ENCODE measurements at places on chromosomes 3 and 15.

DNA sequence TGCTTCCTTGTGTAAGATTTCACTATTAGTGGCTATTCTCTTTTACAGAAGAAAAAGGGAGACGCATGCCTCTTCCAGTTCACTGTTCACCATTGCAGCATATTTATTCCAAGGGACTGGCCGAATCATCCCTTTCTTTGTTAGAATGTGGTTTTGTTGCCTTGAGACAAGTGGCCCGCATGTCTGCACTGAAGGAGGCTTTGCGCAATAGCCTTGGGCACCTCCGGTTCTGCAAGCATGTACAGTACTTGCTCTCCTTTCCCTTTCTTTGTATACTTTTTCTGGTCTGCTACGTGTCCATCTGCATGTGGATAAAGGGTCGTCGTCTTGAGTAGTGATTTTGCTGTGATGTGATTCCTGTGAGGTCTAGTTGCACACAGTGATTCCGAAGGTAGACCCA is 43.0 kb downstream of the FLNB start:
- no peak for DNase-seq

DNA sequence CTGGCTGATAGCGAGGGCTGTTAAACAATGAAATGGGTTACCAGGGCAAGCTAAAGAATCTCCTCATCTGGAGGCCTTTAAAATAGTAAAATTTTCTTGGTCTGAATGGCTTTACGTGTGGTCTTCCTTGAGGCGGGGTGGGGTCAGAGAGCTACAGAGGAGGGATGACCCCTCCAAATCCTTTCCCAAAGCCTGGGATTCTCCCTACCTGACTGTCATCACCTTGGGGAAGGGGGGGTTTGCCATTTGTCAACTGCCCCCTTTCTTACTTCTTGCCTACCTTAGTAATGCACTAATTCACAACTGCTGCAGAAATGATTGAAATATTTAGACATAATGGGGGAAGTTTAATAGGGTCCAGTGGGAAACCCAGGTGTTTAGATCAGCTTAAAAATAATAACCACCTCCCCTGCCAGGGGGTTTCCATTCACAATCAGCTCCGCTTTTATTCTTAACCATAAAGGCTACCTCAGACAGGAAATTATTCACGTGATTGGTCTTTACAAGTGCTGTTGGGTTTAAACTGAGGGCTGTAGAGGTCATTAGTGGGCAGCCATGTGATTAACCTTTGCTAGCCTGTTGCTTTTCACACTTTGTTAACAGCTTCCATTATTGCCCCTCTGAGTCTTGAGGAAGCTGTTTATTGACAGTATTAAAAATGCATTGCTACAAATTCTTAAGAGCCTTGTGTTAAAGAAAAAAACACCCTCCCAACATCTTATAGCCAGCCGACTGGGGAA is 276.5 kb upstream of the ATP11B start:
- DNase-seq, result no peak

DNA sequence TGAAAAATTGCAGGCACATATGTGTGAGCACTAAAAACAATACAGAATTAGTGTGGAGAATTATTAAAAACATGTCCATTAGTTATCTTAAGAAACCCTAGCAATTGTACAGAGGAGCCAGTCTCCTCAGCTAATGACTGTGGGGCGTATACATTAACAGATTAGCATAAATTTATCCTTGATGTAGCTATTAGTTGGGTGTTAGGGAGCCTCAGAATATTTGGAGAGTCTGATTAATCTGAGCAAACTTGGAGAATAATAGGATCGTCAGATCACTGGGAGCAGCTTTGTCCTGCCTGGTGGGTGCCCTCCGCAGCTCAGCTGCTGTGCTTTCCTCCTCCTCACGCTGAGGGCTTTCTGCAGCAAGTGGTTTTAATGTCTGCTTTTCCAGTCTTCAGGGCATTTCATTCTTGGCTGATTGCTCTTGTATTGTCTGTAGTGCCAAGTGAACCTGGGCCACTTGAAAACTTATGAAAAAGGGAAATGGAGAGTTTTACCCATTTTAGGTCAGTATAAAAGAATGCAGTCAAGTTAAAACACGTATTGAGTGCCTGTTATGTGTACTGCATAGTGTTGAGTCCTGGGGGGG is 417.4 kb upstream of the SEMA6D start:
- no peak for DNase-seq

DNA sequence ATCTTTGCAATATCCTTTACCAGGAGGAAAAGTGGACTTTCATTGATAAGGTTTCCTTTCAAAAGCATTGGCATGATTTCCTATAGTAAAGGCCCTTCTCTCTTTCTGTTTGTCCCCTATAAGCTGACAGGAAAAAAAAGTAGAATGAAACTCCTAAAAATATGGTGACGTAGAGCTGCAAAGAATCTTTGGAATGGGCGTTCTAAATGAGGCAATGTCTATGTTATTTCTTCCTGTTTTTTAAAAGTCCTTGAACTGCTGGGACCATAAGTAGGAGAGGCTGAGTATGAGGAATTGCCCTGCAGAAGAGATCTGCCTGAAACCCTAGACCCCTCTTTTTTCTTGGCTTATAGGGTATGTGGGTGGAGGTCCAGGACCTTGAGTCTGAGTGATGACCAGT is 17.2 kb downstream of the ST3GAL6 start:
- DNase-seq, result no peak

GRCh38 chr15:89125088-89125826 is 37.0 kb downstream of the ABHD2 start:
- DNase-seq, result no peak

GRCh38 chr3:55669133-55669532 is 182.0 kb upstream of the WNT5A start:
- no peak for DNase-seq

DNA sequence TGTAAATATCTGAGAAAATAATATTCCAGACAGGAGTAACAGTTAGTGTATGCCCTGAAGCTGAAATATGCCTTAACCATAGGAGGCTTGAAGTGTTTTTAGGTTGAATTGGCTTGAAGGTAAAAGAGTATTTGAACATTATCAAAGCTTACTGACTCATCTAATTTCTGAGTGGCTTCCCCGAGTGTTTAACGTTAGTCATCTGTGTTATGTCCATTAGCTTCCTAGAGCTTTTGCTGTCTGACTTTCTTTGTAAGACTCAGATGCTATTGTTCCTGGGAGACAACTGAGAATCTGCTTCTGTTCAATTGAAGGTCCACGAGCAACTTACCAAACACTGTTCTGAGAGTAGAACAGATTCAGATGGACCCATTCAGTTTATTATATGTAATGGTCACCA is 656.8 kb upstream of the NECTIN3 start:
- no peak for DNase-seq
